Testis (tissue), 5 donors: ENCODE measurements at places on chromosomes 12 and 14. TPM values are rescaled to one million over a fixed set of nuclear protein-coding genes. Genes with fewer than 3 reads are reported as not detected.

AEBP2 gene
- 62.0 TPM for total RNA-seq

GRCh38 chr12:95147866-95148265 is 69.4 kb downstream of the FGD6 start:
- no peak overlapping the region for H3K27ac ChIP-seq
- H3K36me3 ChIP-seq, result no peaks in the 10 kb centered on the region
- no peaks in the 10 kb centered on the region for H3K4me1 ChIP-seq
- H3K27me3 ChIP-seq, result no peaks in the 10 kb centered on the region
- H3K4me3 ChIP-seq, result no peak overlapping the region
- DNase-seq, result no peak

DNA sequence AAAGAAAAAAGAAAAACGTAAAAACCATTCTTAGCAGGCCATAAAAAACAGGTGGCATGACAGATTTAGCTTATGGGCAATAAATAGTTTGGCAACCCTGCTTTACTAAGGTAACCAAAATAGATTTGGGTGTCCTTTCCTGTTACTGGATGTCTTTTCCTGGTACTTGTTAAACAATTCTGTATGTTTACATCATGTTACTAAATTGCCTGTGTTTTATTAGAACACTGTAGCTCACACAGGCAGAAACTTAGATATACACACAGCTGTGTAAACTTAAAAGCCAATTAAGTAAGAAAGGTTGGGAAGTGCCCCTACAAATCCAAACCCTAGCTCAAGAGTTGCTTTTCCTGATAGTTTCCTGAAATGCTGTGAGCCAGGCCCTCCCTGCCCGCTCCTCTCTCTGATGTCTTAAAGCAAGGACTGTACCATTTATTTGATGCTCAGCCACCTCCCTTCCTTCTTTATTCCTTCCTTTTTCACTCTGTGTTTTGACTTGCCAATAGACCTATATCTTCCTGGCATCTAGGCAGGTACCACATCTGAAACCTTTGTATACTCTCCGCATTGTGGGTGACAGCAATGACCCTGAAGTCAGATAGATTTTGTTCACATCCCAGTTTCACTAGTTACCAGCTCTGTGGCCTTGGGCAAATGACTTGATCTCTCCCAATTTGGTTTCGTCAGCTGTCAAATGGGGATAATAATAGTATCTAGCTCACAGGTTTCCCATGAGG is 3.7 kb upstream of the CAMKK2 start:
- H3K27ac ChIP-seq, result no peak overlapping the region
- peaks cover 3% of the 10 kb centered on the region for H3K4me1 ChIP-seq
- no peaks in the 10 kb centered on the region for H3K36me3 ChIP-seq
- DNase-seq, result no peak
- no peak overlapping the region for H3K4me3 ChIP-seq
- H3K27me3 ChIP-seq, result no peaks in the 10 kb centered on the region

GRCh38 chr12:20099395-20100183 is 268.7 kb upstream of the PDE3A start:
- no peaks in the 10 kb centered on the region for H3K27me3 ChIP-seq
- H3K4me3 ChIP-seq, result no peak overlapping the region
- no peaks in the 10 kb centered on the region for H3K4me1 ChIP-seq
- H3K36me3 ChIP-seq, result no peaks in the 10 kb centered on the region

GRCh38 chr14:58797010-58797429 is 159.3 kb downstream of the DACT1 start:
- no peaks in the 10 kb centered on the region for H3K27me3 ChIP-seq
- no peak overlapping the region for H3K4me3 ChIP-seq
- H3K36me3 ChIP-seq, result no peaks in the 10 kb centered on the region
- no peak for DNase-seq
- no peak overlapping the region for H3K27ac ChIP-seq
- no peaks in the 10 kb centered on the region for H3K4me1 ChIP-seq

DNA sequence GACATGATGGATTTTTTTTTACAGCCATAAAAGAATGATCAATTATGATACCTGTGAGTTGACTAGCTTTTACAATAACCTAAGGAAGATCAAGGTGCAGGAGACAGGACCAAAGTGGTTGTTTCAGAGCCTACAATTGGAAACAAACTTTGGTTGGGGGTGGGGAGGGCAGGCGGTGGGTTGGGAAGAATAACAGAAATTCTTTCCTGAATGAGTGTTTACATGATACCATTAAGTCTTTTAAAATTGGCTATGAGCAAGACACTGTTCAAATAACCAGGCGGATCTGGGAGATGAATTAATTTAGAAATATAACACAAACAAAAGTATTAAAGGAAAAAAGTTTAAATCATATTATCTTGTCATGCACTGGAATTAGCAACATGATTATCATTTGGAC is 7.2 kb downstream of the NFYB start:
- H3K36me3 ChIP-seq, result no peaks in the 10 kb centered on the region
- no peak for DNase-seq
- no peak overlapping the region for H3K27ac ChIP-seq

GRCh38 chr12:93743229-93743998 is 66.2 kb downstream of the CRADD start:
- H3K4me1 ChIP-seq, result peaks cover 12% of the 10 kb centered on the region
- peak overlapping the region; percentile 51 for H3K4me3 ChIP-seq
- H3K27ac ChIP-seq, result peak overlapping the region; percentile 73
- no peaks in the 10 kb centered on the region for H3K27me3 ChIP-seq

DNA sequence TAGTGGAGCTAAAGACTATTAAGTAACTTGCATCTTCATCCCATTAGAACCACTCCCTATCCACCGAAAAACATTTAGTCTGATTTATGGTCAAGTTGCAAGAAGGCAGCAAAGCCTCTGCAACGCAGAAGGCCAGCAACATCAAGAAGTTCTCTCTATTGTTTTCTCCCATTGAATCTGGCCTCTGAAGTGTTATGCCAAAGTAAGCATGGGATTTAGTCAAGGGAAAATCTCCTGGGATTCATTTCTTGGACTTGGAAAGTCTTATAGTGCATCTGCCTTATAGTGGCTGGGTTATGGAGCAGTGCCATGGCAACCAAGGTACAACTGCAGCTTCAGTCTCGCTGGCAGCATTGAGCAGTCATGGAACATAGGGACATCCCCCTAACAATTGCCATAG is 87.7 kb upstream of the KRR1 start:
- H3K4me3 ChIP-seq, result no peak overlapping the region
- H3K36me3 ChIP-seq, result no peaks in the 10 kb centered on the region
- no peak for DNase-seq
- H3K4me1 ChIP-seq, result no peaks in the 10 kb centered on the region

GRCh38 chr12:95443459-95443858 is 30.5 kb upstream of the METAP2 start:
- H3K4me3 ChIP-seq, result no peak overlapping the region
- H3K36me3 ChIP-seq, result no peaks in the 10 kb centered on the region
- no peak for DNase-seq
- H3K4me1 ChIP-seq, result no peaks in the 10 kb centered on the region
- H3K27me3 ChIP-seq, result no peaks in the 10 kb centered on the region

DNA sequence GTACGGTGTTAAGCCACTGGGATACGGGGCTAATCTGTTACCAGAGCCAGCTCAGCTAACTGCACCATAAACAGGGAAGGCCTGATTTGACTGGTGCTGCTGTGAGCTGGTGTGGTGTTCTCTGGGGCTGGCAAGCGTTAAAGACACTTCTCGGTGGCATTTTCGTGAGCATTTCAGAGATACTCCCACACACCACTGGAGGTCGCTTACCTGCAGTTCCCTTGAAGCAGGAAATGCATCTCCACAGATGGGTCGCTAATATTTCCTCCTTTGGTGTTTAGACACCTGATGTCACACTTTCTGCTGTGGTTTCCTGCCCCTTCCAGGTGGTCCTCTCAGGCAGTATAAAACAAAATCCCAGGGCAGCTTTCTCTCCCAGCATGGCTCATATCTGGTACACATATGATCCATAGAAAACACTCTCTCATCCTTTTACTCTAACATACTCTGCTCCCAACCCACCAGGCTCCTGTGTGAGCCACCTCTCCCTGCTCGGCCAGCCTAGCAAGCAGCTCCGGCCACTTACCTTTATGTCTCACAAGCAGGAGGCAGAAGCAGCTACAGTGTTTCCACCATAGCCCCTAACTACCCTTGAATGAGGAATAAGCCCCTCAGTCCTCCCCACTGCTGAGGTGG is 129.9 kb upstream of the GRIN2B start:
- H3K36me3 ChIP-seq, result no peaks in the 10 kb centered on the region
- DNase-seq, result no peak

PDZRN4 gene
- 11.3 TPM for total RNA-seq

B3GNT4 gene
- total RNA-seq, result 5.2 TPM

- no peak overlapping the region for H3K27ac ChIP-seq
- no peak for DNase-seq
- H3K4me1 ChIP-seq, result no peaks in the 10 kb centered on the region
- no peak overlapping the region for H3K4me3 ChIP-seq
- H3K36me3 ChIP-seq, result no peaks in the 10 kb centered on the region
Observed at GRCh38 chr14:75030147-75030546, 21.1 kb downstream of the MLH3 start.

GRCh38 chr12:45219621-45220020 is 3.7 kb downstream of the ANO6 start:
- H3K4me1 ChIP-seq, result peaks cover 21% of the 10 kb centered on the region
- H3K36me3 ChIP-seq, result no peaks in the 10 kb centered on the region
- H3K4me3 ChIP-seq, result no peak overlapping the region
- no peak for DNase-seq

- H3K4me3 ChIP-seq, result peak overlapping the region; percentile 80
- no peak for DNase-seq
- no peaks in the 10 kb centered on the region for H3K27me3 ChIP-seq
- peak overlapping the region; percentile 87 for H3K27ac ChIP-seq
Observed at GRCh38 chr12:57750561-57751431, 1.3 kb downstream of the CDK4 start.

GRCh38 chr14:95464103-95464502 is 52.3 kb downstream of the SYNE3 start:
- H3K36me3 ChIP-seq, result no peaks in the 10 kb centered on the region
- no peaks in the 10 kb centered on the region for H3K27me3 ChIP-seq
- peaks cover 11% of the 10 kb centered on the region for H3K4me1 ChIP-seq

DNA sequence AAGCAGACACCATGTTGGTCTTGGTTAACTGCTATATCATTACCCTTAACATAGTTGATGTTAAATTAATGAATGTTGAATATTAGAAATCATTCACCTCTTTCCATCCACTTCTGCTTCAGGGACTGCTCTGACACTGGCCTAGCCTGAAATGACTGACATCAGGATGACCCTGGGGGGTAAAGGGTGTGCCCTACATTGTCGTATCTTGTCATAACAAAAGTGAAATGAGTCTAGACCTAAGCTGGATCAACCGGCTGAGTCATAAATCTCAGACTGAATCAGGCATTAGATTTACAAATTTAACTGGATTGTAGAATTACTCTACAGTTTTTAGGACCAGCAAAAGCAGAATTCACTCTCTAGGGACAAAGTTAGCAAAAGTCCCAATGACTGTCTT is 35.3 kb downstream of the KICS2 start:
- H3K4me3 ChIP-seq, result no peak overlapping the region
- DNase-seq, result no peak
- no peaks in the 10 kb centered on the region for H3K27me3 ChIP-seq
- H3K36me3 ChIP-seq, result no peaks in the 10 kb centered on the region
- no peak overlapping the region for H3K27ac ChIP-seq

DNA sequence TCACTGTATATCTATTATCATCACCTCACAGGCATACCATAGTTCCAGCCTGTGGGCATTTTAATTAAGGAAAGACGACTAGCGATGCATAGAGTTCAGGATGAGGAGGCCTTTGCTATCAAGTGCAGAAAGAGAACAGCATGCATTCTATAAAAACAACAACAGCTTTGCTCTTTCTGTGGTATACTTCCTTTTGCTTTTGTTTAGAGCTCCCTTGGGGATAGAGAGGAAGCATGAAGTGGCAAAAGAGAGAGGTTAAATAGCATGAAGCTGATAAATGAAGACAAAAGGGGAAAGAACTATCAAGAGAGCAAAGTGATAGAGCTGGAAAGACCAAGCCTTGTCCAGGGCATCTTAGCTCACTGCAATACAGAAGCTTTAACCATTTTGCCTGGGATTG is 23.5 kb downstream of the IFNG-AS1 start:
- no peak overlapping the region for H3K4me3 ChIP-seq
- no peaks in the 10 kb centered on the region for H3K4me1 ChIP-seq
- DNase-seq, result no peak
- no peak overlapping the region for H3K27ac ChIP-seq
- H3K36me3 ChIP-seq, result no peaks in the 10 kb centered on the region

DNA sequence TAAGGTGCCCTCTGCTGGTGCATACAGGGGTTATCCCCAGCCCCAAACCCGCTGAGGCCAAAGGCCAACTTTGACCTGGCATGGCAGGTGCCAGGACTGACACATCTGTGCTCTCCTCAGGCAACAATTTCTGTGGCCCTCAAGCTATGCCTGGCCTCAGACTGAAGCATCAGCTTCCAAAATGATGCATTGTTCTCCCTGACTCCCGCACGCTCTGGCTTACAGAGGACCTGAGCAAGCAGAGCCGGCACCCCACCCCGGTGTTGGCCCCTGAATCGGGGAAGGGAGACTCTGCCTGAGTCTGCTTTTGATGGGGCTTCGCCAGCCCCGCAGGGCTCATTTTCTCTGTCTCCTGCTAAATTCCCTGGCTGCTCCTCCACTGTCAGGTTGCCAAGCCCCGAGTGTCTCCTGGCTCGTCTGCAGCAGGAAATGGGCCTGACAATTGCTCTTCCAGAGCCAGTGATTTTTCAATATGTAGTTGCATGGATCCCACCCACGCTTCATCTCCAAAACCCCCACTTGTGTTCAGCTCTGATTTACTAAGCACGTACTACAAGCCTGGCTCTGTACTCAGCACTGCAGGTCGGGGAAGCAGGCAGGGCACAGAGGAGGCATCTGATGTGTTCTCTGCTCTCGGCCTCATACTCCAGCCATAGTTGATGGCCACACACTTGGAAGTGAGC is 126.1 kb downstream of the SLC38A6 start:
- no peaks in the 10 kb centered on the region for H3K36me3 ChIP-seq
- peaks cover 25% of the 10 kb centered on the region for H3K4me1 ChIP-seq
- H3K27ac ChIP-seq, result no peak overlapping the region
- peak; percentile 58 for DNase-seq
- no peak overlapping the region for H3K4me3 ChIP-seq

AICDA gene
- not detected for total RNA-seq

- no peak overlapping the region for H3K4me3 ChIP-seq
- no peaks in the 10 kb centered on the region for H3K36me3 ChIP-seq
- DNase-seq, result no peak
- H3K27me3 ChIP-seq, result no peaks in the 10 kb centered on the region
Observed at GRCh38 chr12:63018273-63018672, 83.3 kb upstream of the PPM1H start.
